ENCODE measurements at places on chromosomes 16 and 17.

DNA sequence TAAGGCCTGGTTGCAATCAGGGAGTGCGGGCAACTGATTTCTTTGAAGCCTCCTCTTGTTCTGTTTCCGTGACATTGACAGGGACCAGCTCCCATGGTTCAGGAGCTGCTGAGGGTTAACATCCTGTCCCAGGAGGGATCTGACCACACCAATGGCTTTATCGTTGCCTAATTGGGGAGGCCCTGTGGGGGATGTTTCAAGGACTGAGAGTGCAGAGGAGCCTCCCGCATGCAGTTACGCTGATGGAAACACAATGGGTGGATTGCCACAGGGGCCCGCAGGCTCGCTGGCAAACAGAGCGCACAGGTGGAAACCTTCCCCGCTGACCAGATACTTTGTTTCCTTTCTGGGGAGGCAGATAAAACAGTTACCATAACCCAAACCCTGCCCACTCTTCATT, 23.8 kb upstream of the ABCC1 start:
- H3K27me3 ChIP-seq = no peaks in the 10 kb centered on the region
- no peak overlapping the region for H3K4me3 ChIP-seq
- H3K4me1 ChIP-seq = no peaks in the 10 kb centered on the region
- DNase-seq = no peak
- H3K36me3 ChIP-seq = no peaks in the 10 kb centered on the region

- H3K4me3 ChIP-seq = no peak overlapping the region
- H3K4me1 ChIP-seq = no peaks in the 10 kb centered on the region
- no peaks in the 10 kb centered on the region for H3K36me3 ChIP-seq
- DNase-seq = no peak
- no peaks in the 10 kb centered on the region for H3K27me3 ChIP-seq
Observed at GRCh38 chr16:84483882-84484565, 20.4 kb downstream of the MEAK7 start.

GRCh38 chr17:4607773-4608187, 23.5 kb downstream of the SMTNL2 start:
- H3K4me1 ChIP-seq = peaks cover 17% of the 10 kb centered on the region
- H3K4me3 ChIP-seq = no peak overlapping the region
- H3K36me3 ChIP-seq = no peaks in the 10 kb centered on the region
- no peak overlapping the region for H3K27ac ChIP-seq
- DNase-seq = peak; percentile 34

GRCh38 chr16:78705694-78706093, 606.2 kb downstream of the WWOX start:
- H3K4me1 ChIP-seq = peaks cover 4% of the 10 kb centered on the region
- no peak overlapping the region for H3K4me3 ChIP-seq
- H3K27ac ChIP-seq = no peak overlapping the region
- DNase-seq = peak; percentile 8
- H3K36me3 ChIP-seq = no peaks in the 10 kb centered on the region
- no peaks in the 10 kb centered on the region for H3K27me3 ChIP-seq

DNA sequence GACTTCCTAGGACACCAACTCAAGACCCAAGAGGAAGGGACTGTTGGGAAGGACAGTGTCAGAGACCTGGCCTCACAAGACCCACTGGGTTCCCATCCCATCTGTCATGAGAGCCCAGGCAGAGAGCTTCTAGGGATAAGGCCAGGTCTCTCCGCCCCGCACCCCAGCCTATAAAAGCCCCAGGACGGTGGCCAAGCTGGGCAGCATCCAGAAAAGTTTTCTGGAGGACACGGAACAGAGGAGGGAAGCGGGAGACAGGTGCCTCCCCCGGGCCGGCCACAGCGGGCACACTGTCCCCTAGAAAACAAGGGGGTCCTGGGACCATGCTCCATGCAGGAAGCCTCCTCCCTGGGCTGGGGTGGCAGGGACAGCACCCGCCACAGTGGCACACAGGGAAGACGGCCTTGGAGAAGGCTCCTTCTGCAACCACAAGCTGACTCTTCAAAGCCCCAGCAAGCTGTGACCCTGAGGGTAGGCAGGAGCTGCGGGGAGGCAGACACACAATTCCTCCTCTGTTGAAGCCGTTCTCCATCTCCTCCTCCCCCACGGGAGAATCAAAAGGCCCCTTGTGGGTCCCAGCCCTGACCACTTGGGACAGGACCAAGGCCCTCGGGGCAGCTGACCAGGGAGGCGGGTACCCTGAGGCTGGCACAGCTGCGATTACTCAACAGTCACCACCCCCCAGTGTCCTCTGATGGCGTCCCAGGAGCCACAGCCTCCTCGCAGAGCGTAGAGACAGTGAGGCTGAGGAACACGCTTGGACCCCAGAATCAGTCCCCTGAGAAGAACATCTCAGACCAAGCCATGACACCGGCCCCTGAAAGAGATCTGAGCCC, 26.1 kb downstream of the TRPV3 start:
- H3K4me1 ChIP-seq = no peaks in the 10 kb centered on the region
- DNase-seq = no peak
- no peaks in the 10 kb centered on the region for H3K36me3 ChIP-seq
- H3K27me3 ChIP-seq = no peaks in the 10 kb centered on the region
- H3K4me3 ChIP-seq = no peak overlapping the region

GRCh38 chr16:87201052-87201451, 116.1 kb downstream of the C16orf95 start:
- DNase-seq = peak; percentile 83
- no peaks in the 10 kb centered on the region for H3K36me3 ChIP-seq
- H3K4me1 ChIP-seq = no peaks in the 10 kb centered on the region

- H3K27me3 ChIP-seq = no peaks in the 10 kb centered on the region
- H3K4me3 ChIP-seq = peak within 1 kb of the TSS; percentile 56
- DNase-seq = peak; percentile 67
- H3K36me3 ChIP-seq = no peaks in the 10 kb centered on the region
- H3K27ac ChIP-seq = peak within 1 kb of the TSS; percentile 50
- H3K4me1 ChIP-seq = no peaks in the 10 kb centered on the region
Observed at GRCh38 chr17:41811549-41812380, at the start of gene P3H4. Gene P3H4, minus strand, starts transcription at chr17:41811949. Its CDS starts 34 bp downstream, at chr17:41811915.

DNA sequence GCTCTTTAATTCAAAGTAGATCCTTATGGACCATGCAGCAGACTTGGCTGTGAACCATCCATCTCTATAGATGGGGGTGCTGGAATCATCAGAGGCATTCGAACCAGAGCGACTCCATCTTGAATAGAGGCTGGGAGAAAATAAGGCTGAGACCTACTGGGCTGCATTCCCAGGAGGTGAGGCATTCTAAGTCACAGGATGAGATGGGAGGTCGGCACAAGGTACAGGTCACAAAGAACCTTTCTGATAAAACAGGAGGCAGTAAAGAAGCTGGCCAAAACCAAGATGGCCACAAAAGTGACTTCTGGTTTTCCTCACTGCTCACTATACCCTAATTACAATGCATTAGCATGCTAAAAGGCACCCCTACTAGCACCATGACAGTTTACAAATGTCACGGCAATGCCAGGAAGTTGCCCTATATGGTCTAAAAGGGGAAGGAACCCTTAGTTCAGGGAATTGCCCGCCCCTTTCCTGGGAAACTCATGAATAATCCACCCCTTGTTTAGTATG, 89.2 kb upstream of the BRD7 start:
- no peak overlapping the region for H3K27ac ChIP-seq
- H3K4me1 ChIP-seq = no peaks in the 10 kb centered on the region
- H3K36me3 ChIP-seq = no peaks in the 10 kb centered on the region
- peaks cover 18% of the 10 kb centered on the region for H3K27me3 ChIP-seq

GRCh38 chr16:2777231-2777902, at the start of gene ELOB:
Gene ELOB, minus strand, starts transcription at chr16:2777280. Its CDS starts 41 bp downstream, at chr16:2777239.
- H3K4me1 ChIP-seq = peaks cover 3% of the 10 kb centered on the region
- H3K36me3 ChIP-seq = peaks cover 23% of the 10 kb centered on the region
- peak; percentile 92 for DNase-seq
- H3K4me3 ChIP-seq = peak within 1 kb of the TSS; percentile 92

- no peak for DNase-seq
- H3K36me3 ChIP-seq = no peaks in the 10 kb centered on the region
Observed at GRCh38 chr16:838741-839140, 38.2 kb upstream of the GNG13 start.

DNA sequence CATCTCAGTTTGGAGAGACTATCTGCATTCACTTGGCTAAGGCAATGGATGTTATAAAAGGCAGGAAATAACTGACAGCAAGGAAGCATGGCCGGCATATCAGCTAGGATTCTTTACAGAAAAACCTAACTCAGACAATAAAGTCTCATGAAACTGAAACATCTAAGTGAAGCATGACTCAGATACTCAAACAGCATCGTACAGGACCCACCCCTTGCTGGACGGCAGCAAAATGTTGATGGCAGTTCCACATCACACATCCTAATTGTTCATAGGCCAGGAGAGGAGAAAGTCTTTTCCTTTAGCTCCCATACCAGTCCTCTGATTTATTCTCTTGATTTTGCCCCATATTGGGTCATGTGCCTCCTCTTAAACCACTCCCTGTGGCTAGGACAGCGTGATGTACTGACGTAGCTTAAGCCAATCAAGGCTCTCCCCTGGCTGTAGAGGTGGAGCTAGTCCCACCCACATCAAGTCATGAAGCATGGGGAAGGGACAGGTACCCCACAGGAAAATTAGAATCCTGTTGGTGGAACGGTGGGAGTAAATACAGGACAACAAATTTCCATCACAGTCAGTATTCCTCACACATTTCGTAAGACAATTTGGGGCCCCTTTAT, 178.9 kb downstream of the IRX3 start:
- no peaks in the 10 kb centered on the region for H3K4me1 ChIP-seq
- no peak overlapping the region for H3K27ac ChIP-seq
- H3K27me3 ChIP-seq = no peaks in the 10 kb centered on the region
- no peak overlapping the region for H3K4me3 ChIP-seq
- no peak for DNase-seq
- no peaks in the 10 kb centered on the region for H3K36me3 ChIP-seq

- no peaks in the 10 kb centered on the region for H3K4me1 ChIP-seq
- H3K4me3 ChIP-seq = no peak overlapping the region
- H3K36me3 ChIP-seq = no peaks in the 10 kb centered on the region
- H3K27me3 ChIP-seq = peaks cover 17% of the 10 kb centered on the region
- no peak overlapping the region for H3K27ac ChIP-seq
- no peak for DNase-seq
Observed at GRCh38 chr17:45743626-45744326, 40.3 kb upstream of the CRHR1 start.

DNA sequence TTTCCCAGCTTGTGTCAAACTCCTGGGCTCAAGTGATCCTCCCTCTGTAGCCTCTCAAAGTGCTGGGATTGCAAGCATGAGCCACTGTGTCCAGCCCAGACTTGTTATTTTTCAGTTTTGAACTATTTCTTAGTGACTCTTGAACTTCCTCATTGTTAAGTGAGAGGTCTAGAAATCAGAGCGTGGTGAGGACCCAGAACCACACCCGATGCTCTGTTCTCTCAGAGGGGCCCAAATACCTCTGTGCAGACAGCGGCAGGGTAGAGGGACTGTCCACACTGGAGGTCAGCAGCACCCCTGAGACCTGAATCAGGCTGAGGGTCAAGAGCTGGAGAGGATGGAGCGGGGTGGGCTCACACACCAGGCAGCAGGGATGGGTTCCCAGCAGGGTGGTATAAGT, 47.7 kb upstream of the MEAK7 start:
- no peak for DNase-seq
- H3K36me3 ChIP-seq = no peaks in the 10 kb centered on the region
- no peaks in the 10 kb centered on the region for H3K4me1 ChIP-seq
- H3K27ac ChIP-seq = no peak overlapping the region

DNA sequence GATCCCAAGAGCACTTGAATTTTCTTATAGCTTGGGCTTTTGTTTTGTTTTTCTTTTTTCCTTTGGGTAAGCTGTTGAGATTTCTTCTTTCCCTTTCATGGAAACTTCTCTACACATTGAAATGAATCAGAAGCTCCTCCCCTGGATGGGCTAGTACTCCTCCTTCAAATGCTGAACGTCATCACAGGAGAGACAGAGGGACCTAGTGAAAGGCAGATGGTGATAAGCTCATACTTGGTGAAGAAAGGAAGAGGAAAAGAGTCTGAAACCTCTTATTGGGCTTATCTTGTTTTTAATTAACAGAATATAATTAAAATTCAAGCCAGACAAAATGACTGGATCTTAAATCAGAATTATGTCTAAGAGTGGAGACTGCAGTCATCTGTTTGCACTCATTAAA, 147.3 kb downstream of the SNX11 start:
- no peaks in the 10 kb centered on the region for H3K27me3 ChIP-seq
- no peak overlapping the region for H3K4me3 ChIP-seq
- peaks cover 55% of the 10 kb centered on the region for H3K4me1 ChIP-seq
- no peak overlapping the region for H3K27ac ChIP-seq
- DNase-seq = peak; percentile 47

GRCh38 chr16:2208308-2208707, 2.4 kb downstream of the BRICD5 start:
- H3K4me3 ChIP-seq = no peak overlapping the region
- H3K27ac ChIP-seq = no peak overlapping the region

GRCh38 chr16:51168755-51169154, 17.7 kb upstream of the SALL1 start:
- no peaks in the 10 kb centered on the region for H3K27me3 ChIP-seq
- no peak overlapping the region for H3K4me3 ChIP-seq
- H3K36me3 ChIP-seq = no peaks in the 10 kb centered on the region
- DNase-seq = no peak
- no peaks in the 10 kb centered on the region for H3K4me1 ChIP-seq
- H3K27ac ChIP-seq = no peak overlapping the region

- no peaks in the 10 kb centered on the region for H3K27me3 ChIP-seq
- H3K4me1 ChIP-seq = peaks cover 4% of the 10 kb centered on the region
- peak overlapping the region; percentile 49 for H3K4me3 ChIP-seq
- DNase-seq = peak; percentile 74
Observed at GRCh38 chr17:3944485-3945388, 19.5 kb downstream of the ATP2A3 start.

DNA sequence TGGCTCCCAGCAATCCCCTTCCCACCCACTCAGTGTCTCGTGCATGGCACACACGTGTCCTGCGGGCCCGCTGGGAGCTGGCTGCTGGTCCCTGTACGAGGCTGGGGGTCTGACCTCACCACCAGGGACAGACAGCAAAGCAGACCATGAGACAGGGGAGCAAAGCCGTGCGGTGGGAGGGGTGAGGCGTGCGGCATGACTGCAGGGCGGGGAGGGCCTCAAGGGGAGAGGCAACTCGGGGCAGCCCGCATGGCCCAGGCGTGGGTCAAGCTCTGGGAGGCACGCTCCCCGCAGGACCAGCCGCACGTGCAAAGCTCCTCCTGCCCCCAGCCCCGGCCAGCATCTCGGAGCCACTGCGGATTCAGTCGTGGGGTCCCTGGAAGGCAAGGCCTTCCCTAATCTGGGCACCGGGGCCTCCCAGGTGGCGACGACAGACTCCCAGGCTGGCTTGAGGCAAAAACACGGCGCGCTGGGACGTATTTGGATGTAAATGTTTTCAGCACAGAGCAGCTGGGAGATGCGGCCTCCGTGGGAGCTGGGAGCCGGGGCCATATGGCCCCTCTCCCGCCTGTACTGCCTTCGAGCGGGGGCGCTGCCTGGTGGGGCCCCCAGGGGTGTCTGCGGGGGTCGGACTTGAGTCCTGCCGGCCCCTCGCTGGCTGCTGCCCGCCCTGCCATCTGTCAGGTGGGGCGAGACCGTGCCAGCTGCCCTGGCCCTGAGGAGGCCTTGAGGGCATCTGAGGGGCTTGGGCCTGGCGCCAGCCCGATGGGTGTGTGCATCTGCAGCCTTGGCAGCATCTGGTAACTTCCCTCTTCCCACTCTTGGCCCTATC, 12.2 kb upstream of the CBFA2T3 start:
- no peak overlapping the region for H3K4me3 ChIP-seq
- H3K4me1 ChIP-seq = peaks cover 4% of the 10 kb centered on the region
- H3K27me3 ChIP-seq = no peaks in the 10 kb centered on the region
- H3K36me3 ChIP-seq = no peaks in the 10 kb centered on the region

- no peak for DNase-seq
- H3K4me1 ChIP-seq = no peaks in the 10 kb centered on the region
- peaks cover 41% of the 10 kb centered on the region for H3K36me3 ChIP-seq
Observed at GRCh38 chr17:67109111-67109510, 64.8 kb downstream of the CACNG1 start.
